AG04450 (cell line): ENCODE measurements at places on chromosomes 1 and 21. TPM values are rescaled to one million over a fixed set of nuclear protein-coding genes. Genes with fewer than 3 reads are reported as not detected.

Gene BARHL2
- not detected in 2 replicates for polyA plus RNA-seq

Gene BMP8A
- not detected in 2 replicates for polyA plus RNA-seq

Gene NID1
- 129 and 137 TPM in 2 replicates for polyA plus RNA-seq

Gene MRPS15
- 64.8 and 73.5 TPM in 2 replicates for polyA plus RNA-seq

Gene RNU1-4
- polyA plus RNA-seq: under 0.01 TPM in 1 of 2 replicates, not detected in the other

Gene OR2L8
- not detected in 2 replicates for polyA plus RNA-seq

Gene UTS2
- polyA plus RNA-seq: 0.06 TPM in 1 of 2 replicates, not detected in the other

Gene B3GALT6
- 15.2 and 15.7 TPM in 2 replicates for polyA plus RNA-seq

Gene LRRC71
- polyA plus RNA-seq: not detected in 2 replicates

Gene SPATA45
- polyA plus RNA-seq: not detected in 2 replicates

Gene CCDC24
- polyA plus RNA-seq: 1.1 and 1.6 TPM in 2 replicates

Gene AKR7A3
- 0.19 and 0.46 TPM in 2 replicates for polyA plus RNA-seq

Gene LCE1D
- polyA plus RNA-seq: not detected in 2 replicates

Gene TNNI3K
- polyA plus RNA-seq: 0.89 and 1.1 TPM in 2 replicates

Gene LGR6
- not detected in 2 replicates for polyA plus RNA-seq

Gene NME7
- polyA plus RNA-seq: 19.7 and 27.3 TPM in 2 replicates

Gene SLC6A17
- polyA plus RNA-seq: 0.02 and 0.05 TPM in 2 replicates
